ENCODE measurements at places on chromosomes 7 and 10.

- DNase-seq: no peak
Observed at GRCh38 chr10:86553213-86553612, 31.6 kb upstream of the WAPL start.

DNA sequence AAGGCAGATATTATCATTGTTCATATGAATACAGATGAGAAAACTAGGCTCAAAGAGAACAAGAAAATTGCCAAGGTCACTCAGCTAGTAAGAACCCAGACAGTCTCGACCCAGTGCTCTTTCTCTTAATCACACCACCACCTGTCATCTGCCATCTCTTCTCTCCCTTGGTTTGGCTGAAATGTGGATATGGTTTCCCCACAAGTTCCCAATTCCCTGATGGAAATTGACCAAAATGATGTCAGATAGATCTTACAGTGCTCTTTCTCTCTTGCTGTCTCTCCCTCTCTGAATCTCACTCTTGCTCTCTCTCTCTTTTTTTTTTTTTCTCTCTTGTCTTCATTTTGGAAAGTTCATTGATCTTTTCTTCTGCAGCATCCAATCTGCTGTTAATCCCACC lies 9.1 kb downstream of the C10orf90 start:
- no peak for DNase-seq

GRCh38 chr7:128462460-128462859 lies 6.8 kb downstream of the HILPDA start:
- DNase-seq: no peak

DNA sequence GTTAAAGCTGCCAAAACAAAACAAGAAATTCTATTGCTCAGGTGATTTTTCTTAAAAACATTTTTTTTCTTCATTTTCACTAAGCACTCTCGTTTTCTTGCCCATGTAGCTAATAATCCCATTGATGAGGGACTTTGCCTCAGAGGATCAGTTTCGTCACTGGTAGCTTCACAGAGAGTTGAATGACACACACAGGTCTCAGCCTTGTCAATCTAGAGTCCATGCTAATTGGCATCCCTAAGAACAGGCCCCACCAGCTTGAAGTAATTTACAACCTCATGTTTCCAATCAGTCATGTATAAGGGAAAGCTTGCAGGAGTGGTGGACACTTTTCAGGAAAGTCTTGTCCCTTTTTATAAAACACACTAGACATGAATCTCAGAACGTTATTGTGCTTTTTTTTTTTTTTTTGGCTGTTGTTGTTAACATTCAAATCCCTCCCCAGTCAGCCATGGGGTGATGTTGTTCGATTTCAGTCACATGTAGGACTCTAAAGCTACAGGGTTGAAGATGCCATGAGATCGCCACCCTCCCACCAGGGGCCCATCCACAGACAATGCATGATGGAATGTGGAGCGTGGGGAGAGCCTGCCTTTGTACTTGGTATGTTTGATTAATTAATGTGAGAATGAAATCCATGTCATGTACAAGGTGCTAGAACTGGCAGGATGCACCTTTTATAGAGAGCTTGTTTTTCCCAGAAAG lies 232.4 kb upstream of the FZD8 start:
- DNase-seq: no peak

GRCh38 chr7:27992097-27992496 lies 188.5 kb downstream of the JAZF1 start:
- peak; percentile 23 for DNase-seq

DNA sequence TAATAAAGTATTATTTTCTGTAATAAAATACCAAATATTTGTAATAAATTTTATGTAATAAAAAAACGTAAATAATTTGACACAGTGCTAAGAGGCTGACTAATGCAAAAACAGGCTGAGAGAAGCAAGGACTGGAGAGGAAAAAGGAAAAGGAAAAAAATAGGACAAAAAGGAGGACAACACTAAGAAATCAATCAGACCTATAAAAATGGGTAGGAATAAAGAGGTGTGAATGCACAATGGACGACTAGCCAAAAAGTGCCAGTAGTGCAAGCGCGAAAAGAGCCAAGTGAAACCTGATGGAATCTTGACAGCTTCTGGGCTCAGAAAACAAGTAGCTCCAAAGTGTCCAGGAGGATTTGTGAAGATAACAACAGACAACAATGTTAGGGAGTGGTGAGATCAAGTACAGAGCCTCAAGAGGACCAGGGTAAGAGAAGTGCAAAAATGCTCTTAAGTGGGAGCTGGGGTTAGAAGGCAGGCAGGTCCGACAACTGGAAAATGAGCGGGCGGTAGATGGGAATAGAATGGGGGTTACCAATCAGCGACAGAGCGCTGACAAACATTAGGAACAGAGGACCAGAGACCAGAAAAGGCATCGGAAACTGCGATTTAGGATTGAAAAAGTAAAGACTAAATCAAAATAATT lies 1.2 kb downstream of the BRAF start:
- DNase-seq: no peak

- DNase-seq: no peak
Observed at GRCh38 chr7:15995027-15995426, 308.5 kb upstream of the MEOX2 start.

- DNase-seq: no peak
Observed at GRCh38 chr7:98674461-98674860, 57.4 kb downstream of the NPTX2 start.

DNA sequence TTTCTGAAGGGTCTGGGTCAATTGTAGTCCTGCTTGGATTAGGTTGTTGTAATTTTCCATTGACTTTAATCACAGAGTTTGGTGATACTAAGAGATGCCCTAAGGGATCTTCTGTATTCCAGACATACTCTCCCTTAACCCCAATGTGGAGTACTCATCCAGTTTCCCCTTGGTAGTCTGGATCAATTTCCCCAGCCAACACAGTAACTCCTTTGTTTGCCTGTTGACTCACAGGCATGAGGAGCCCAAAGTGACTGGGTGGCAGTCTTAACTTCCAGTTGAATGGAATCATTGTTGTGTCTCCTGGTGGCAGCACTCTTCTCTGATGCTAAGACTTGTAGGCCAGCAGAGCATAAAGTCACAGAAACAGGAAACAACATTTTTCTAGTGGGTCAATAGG lies 41.5 kb upstream of the PIK3CG start:
- DNase-seq: no peak

DNA sequence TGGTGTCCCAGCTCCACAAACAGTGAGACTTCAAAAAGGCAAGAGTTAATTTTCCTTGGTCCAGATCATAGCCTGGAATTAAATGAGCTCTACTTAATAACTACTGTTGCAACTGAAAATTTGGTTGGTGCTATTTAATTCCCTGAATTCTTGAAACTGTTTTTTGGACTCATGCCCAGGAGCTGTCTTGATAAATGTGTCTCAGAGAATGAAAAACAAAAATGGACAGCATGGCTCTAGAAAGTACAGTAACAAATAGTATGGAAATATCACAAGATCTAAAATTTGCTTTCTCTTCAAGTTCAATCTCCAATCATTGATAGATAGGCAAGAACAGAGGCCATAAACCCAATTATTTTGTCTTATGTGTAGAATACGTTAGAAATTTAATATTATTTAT lies 42.5 kb downstream of the CCDC71L start:
- DNase-seq: peak; percentile 60

- DNase-seq: no peak
Observed at GRCh38 chr7:25830215-25830614, 321.8 kb upstream of the NFE2L3 start.

GRCh38 chr10:73786512-73786885 lies 1.1 kb downstream of the ZSWIM8 start:
- no peak for DNase-seq

DNA sequence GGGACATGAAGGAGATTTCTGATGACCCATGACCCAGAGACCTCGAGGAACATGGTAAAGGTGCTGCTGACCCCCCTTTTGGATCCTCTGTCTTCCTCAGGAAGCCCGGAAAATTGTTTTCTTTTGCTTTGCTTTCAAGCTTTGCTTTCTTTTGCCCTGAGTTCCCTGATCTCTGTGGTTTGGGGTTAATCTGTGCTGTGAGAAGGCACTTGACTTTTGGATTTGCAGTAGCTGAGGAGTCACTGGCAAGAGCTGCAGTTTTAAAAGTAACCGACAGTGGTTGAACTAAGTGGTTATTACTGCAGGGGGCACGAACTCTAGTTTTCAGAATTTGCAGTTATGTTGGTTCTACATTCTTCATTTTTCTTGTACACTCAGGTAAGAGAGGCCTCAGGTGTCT lies 53.0 kb downstream of the PDZD8 start:
- no peak for DNase-seq

DNA sequence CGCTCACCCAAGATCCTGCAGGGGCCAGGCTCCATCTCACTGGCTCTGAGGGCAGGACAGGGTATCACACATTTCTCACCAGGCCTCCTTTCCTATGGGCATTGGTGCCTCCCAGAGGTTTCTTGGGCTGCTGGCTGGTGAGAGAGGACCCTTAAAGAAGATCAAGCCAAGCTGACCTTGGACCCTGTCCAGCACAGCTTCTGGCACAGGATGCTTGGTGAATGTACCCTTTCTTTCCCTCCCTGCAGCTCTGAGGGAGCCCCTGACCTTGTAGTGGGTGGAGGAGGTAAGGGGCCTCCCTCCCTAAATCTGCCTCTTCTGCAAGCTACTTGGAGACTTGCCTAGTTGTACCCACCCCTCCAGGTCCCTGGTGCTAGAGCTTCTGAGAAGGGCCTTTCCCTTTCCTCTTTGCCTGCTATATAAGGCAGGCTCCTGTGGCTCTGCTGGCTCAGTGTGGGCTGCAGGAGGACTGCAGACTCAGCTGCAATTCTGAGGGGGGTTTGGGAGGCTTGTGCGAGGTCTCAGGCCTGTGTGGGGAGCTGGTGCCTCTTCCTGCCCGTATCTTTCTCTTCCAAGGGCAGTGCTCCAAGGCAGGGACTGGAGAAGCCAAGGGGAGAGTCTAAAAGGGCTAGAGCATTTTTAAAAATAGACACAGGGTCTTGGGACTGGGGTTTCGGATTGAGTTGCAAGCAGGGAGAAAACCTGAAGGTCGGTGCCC lies 11.7 kb upstream of the TRIM8 start:
- DNase-seq: no peak

DNA sequence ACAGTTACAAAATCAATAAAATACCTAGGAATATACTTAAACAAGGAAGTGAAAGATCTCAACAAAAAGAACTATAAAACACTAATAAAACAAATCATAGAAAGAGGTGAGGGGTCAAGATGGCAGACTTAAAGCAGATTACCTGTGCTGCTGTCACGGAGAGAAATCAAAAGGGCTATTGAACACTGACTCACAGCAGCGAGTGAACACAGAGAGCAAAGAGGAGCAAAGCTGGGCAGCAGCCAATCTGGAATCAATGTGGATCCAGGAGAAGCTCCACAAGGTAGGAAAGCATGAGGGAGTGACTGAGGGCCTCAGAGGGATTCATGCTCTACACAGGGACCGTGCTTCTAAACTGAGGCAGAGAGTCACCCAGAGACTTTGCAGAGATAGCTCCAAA lies 562.0 kb upstream of the SEMA3D start:
- no peak for DNase-seq

GRCh38 chr7:136312592-136312991 lies 335.4 kb upstream of the MTPN start:
- DNase-seq: no peak

DNA sequence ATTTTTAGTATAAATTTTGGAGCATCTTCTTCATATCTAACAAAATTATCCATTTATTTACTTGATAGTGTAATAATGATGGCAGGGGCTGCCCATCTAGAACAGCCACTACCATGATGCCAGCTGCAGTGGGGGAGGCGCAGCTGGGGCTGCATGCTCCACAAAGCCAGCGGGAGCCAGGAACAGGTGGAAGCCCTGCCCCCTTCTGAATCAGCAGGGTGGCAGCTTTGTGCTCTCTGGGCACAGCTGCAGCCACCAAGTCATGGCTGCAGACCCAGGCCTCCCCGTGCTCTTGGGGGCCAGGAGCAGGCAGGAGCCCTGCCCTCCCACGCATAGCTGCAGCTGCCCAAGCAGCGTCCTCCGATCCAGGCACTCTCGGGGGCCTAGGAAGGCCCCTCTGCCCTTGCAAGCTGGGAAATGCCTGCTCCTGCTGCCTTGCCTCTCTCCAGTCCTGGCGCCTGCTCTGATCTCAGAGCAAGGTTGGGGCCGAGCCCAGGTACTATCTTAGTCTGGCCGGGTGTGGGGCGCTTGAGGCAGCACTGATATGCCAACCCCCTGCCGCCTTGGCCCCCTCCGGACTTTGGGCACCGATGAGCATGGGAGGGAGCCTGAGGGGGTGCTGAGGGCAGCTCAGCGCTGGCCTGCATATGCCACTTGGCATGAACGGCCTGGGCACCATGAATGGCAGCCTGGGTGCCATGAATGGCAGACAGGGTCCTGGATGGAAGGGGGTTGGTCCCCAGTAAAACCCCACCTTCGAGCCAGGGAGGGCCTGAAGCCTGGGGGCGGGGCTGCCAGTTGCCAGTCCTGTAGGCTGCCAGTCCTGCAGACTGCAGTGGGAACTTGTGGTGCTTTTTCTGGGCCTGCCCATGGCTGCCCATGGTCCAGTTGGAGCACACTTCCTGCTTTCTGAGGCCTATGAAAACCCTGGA lies 1110.8 kb upstream of the POT1 start:
- DNase-seq: no peak

DNA sequence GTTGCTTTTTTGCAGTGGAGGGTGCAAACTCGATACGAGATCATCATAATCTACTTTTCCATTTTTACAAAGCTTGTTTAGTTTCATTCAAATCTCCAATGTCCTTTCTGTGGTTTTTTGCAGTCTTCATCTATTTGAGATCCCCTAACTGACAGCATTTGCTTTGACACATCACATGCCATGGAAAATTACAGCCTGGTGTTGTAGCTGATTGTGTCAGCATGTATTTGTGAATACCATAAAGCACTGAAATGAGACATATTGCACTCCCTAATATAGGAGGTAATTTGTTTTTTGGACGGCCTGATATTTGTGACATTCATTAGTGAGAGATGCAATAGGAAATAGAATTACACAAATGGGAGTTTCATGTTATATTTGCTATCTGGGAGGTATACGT lies 620.8 kb downstream of the KCNMA1 start:
- DNase-seq: no peak

GRCh38 chr10:12471135-12471534 lies 121.8 kb downstream of the CAMK1D start:
- DNase-seq: no peak

- no peak for DNase-seq
Observed at GRCh38 chr10:34373211-34373610, 441.9 kb downstream of the PARD3 start.

DNA sequence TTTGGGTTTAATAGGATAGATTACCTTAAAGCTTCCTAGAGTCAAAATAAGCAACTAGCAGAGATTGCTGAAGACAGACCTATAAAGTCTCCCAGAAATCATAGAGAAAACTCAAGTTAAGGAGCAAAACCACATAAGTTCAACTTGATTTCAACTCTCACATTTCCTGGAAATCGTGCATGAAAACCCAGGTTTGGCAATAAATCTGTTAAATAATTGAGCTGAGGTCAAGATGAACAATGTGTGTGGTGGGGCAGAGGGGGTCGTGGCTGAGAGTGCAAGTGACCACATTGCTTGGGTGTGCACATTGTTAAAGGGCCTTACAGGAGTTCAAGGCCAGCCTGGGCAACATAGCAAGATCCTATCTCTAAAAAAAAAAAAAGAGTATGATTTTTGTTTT lies 636.5 kb downstream of the GALNT17 start:
- peak; percentile 42 for DNase-seq

Data from fibroblast of skin of left biceps (primary cell).